ENCODE measurements at places on chromosomes 4 and X.

DNA sequence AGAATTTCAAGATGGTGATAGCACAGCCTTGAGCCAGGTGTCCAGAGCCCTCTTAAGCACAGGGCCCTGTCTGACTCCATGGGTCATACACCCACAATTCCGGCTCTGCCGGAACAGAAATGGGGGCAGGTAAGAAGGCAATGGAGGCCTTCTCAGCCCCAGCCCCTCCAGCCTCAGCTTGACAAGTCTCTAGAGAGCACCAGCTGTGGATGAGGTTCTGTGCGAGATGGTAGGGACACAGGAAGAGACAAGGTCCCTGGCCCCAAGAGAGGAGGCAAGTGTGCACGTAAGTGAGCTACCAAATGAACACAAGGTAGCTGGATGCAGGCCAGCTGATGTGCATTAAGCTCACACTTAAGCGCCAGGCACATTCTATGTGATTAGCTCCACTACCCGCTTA lies 2.4 kb upstream of the PRRG3 start:
- no peak for DNase-seq

- DNase-seq = no peak
These were observed 1.4 kb upstream of the CEP135 start for GRCh38 chr4:55947254-55947882.

DNA sequence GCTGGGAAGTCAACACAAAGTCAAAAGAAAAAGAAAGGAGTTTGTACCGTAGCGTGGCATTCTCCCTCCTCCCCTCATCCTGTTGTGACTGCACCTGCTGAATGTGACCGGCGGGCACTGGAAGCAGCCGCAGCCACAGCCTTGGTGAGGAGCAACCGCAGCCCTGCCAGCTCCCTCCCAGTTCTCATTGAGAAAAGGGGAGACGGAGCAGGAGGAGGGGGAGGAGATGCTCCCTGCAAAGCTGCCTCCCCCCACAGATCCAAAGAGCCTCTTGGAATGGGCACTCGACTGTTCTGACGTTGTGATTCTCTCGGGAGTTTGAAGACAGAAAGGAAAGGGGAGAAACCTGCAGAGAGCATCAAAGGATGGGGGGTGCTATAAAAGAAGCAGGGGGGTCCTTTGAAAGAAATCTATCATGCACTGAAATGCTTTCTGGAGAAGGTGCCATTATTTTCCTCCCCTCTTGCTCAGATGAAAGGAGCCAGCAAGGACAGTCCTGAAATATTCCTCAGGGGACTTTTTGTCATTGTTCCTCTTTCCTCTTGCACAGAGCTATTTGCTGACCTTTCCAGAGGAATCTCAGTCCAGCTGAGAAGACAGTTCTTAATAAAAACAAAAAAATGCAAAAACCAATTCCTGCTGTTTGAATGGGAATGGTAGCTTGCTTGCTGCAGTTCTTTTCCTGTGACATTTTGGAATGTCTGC lies 429.7 kb downstream of the MAPK10 start:
- no peak for DNase-seq

GRCh38 chr4:179307297-179308136 lies 1865.3 kb upstream of the AGA start:
- DNase-seq = no peak

DNA sequence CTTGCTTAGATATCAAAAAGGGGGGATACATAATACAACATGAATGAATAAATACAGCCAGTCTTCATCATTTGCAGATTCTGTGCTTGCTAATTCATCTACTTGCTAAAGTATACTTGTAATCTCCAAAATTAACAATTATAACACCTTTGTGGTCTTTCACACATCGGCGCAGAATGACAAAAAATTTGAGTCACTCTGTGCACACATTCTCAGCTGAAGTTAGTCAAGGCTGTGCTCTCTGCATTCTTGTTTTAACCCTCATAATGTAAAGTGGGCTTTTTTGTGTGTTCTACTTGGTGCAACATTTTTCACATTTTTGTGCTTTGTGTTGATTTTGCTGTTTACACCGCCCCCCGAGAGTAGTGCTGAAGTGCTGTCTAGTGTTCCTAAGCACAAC lies 65.8 kb upstream of the GPRIN3 start:
- DNase-seq = no peak

Measured in hypothalamus (tissue), 51 donors.